Hair follicle dermal papilla cell (primary cell): ENCODE measurements at places on chromosomes 11 and 22. TPM values are rescaled to one million over a fixed set of nuclear protein-coding genes. Genes with fewer than 3 reads are reported as not detected.

Gene CAT
- 78.6 and 96.7 TPM in 2 replicates for total RNA-seq

Gene WNT11
- total RNA-seq = 12.9 and 40.7 TPM in 2 replicates

Gene DEUP1
- total RNA-seq = under 0.01 TPM in 1 of 2 replicates, not detected in the other

Gene UBASH3B
- 37.3 and 54.5 TPM in 2 replicates for total RNA-seq

Gene SHISA8
- total RNA-seq = not detected in 2 replicates

Gene MS4A6E
- total RNA-seq = not detected in 2 replicates

Gene FGF19
- total RNA-seq = not detected in 2 replicates

Gene PAFAH1B2
- 152 and 156 TPM in 2 replicates for total RNA-seq

Gene CDKN1C
- total RNA-seq = 12.4 and 14.8 TPM in 2 replicates

Gene TBX10
- not detected in 2 replicates for total RNA-seq

Gene IL10RA
- 0.16 TPM in 1 of 2 replicates, not detected in the other for total RNA-seq

Gene TMEM45B
- not detected in 2 replicates for total RNA-seq

Gene ZP1
- total RNA-seq = 0.12 TPM in 1 of 2 replicates, not detected in the other

Gene CLTCL1
- 7.5 and 8.6 TPM in 2 replicates for total RNA-seq

Gene SMTNL1
- total RNA-seq = not detected in 2 replicates

Gene POTEH
- total RNA-seq = not detected in 2 replicates

Gene OR10G4
- not detected in 2 replicates for total RNA-seq

Gene ANKK1
- under 0.01 TPM in 2 replicates for total RNA-seq

Gene TKFC
- total RNA-seq = 29.0 and 31.5 TPM in 2 replicates

Gene TRPM5
- not detected in 2 replicates for total RNA-seq

Gene GAL
- not detected in 2 replicates for total RNA-seq

Gene MRE11
- total RNA-seq = 11.2 and 14.1 TPM in 2 replicates

Gene KREMEN1
- total RNA-seq = 35.0 and 39.3 TPM in 2 replicates

Gene HBD
- total RNA-seq = 0.24 TPM in 1 of 2 replicates, not detected in the other
